ENCODE measurements at places on chromosomes 1 and 21.

DNA sequence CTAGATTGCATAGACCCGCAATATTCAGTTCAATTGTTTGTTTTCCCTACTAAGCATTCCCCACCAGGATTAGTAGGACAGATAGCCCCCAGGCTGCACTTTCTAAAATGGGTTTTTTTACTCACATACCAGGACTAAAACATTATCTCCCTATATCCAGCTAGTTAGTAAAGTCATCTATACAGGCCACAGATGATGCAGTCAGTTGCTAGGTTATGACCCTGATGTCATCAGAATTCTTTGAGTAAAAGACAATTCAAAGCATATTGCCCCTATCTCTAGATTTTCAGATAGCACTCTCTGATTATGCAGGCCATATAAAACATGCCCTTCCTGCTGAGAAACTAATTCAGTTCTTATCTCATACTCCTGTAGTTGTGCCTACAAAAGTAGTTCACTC is 203.6 kb downstream of the LBR start:
- H3K4me1 ChIP-seq = no peaks in the 10 kb centered on the region
- DNase-seq = no peak
- no peaks in the 10 kb centered on the region for H3K27me3 ChIP-seq
- no peak overlapping the region for H3K4me3 ChIP-seq

- peaks cover 6% of the 10 kb centered on the region for H3K36me3 ChIP-seq
- no peak overlapping the region for H3K4me3 ChIP-seq
- DNase-seq = no peak
- peaks cover 2% of the 10 kb centered on the region for H3K27me3 ChIP-seq
- H3K4me1 ChIP-seq = no peaks in the 10 kb centered on the region
Measured at GRCh38 chr1:47941609-47942239, 55.5 kb downstream of the TRABD2B start.

GRCh38 chr1:7704214-7705047 is 66.7 kb upstream of the VAMP3 start:
- H3K27ac ChIP-seq = no peak overlapping the region
- peaks cover 8% of the 10 kb centered on the region for H3K4me1 ChIP-seq
- H3K36me3 ChIP-seq = no peaks in the 10 kb centered on the region

DNA sequence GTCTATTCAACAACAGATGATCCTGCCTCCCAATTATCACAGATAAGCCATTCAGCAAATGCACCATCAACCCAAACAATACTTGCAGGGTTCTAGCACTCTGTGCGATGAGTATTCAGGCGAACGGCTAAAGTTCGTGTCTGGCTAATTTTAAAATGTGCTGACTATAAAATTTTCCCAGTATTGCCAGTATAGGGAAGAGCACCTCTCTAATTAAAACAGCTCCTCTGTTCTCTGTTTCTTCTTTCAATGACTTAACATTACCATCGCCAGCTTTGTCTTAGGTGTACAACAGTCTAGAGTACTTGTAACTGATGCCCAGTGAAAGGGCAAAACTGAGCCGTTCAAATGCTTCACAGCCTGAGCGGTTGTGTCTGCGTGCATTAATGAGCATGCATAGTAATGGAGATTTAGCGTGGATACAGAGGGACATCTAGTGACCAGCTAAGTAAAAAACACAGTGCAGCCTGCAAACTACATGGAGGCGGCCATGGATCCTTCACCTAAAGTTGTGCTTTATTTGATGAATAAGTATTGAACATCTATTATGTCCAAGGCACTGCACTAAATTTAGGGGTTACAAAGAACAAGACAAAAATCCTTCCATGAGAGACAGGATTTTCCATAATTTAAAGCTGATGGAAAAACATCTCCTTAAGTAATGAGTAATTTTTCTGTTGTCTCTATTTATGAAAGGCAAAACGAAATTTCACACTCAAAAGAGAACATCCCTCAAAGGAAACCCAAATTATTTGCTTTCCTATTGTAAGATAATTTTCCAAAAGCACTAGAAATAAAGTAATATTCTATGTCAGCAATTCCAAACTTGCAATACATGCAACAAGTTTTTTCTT is 120.0 kb downstream of the SETD4 start:
- H3K36me3 ChIP-seq = no peaks in the 10 kb centered on the region
- no peaks in the 10 kb centered on the region for H3K27me3 ChIP-seq
- H3K27ac ChIP-seq = no peak overlapping the region
- DNase-seq = peak; percentile 27
- H3K4me1 ChIP-seq = no peaks in the 10 kb centered on the region
- H3K4me3 ChIP-seq = no peak overlapping the region

DNA sequence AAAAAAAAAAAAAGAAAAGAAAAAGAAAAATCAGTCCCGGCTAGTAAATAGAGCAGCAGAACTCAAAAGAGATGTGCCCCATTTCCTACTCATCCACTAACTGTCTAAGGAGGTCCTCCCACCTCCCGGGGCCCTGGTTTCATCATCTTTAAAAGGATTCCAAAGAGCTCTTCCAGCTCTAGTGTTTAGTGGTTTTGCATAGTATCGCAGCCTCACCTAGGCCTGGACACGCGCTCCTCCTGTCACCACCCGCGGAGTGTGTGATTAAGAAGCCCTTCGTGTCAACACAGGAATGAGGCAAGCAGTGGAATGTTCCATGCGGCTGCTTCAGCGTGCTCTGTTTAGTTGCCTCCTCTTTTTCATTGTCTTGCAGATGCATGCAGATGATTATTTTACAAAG is 49.0 kb downstream of the LBR start:
- H3K4me1 ChIP-seq = no peaks in the 10 kb centered on the region
- H3K4me3 ChIP-seq = no peak overlapping the region
- H3K27ac ChIP-seq = no peak overlapping the region
- no peaks in the 10 kb centered on the region for H3K27me3 ChIP-seq

- no peak overlapping the region for H3K27ac ChIP-seq
- peaks cover 6% of the 10 kb centered on the region for H3K4me1 ChIP-seq
- no peak overlapping the region for H3K4me3 ChIP-seq
- DNase-seq = no peak
- peaks cover 6% of the 10 kb centered on the region for H3K36me3 ChIP-seq
- peaks cover 2% of the 10 kb centered on the region for H3K27me3 ChIP-seq
Measured at GRCh38 chr1:89873770-89874169, 52.9 kb downstream of the LRRC8D start.
